Coronary artery (tissue), 2 donors: ENCODE measurements at places on chromosomes 11 and 22.

- DNase-seq: no peak
Measured at GRCh38 chr11:94062360-94062759, 41.2 kb downstream of the HEPHL1 start.

DNA sequence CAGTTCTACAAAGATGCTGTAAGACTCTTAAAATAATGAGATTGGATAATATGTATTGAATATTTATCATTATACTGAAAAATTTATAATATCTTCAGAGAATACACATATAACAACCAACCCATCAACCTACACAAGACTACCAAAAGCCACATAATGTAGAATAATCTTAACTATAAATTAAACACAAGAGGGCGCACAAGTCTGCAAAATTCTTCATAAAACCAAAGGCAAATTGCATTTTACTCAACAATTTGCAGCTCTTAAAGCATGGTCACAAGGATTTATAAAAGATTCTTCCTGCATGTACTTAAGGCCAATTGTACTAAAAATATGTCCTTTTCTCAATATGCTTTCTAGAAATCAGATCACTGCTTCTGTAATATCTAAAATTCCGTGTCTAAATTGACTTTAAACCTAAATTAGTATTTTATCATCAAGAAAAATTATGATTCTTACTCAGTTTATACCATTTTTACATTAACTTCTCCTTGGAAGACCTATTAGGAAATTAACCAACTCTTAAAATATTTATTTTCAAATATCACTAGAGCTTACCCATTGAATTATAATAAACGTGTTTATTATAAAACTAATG lies 79.0 kb downstream of the TTC28 start:
- no peak for DNase-seq

DNA sequence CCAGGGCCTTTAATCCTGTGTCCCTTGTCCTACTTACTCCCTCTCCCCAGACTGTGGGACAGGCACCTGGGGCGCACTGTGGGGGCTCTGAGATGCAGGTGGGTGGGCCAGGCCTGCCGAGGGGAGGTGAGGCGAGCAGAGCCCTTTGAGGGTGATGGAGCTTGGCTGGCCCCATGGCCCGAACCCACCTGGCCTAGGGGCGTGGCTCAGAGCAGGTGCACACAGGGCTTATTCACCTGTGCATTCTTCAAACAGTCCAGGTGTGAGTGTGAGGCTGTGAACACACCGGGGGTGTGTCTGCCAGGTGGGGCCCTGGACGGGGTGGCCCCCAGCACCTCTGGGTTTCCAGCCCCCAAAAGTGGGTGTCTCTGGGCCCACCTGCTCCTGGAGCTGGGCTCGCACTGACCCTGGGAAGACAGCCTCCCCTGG lies 9.0 kb upstream of the MUC5AC start:
- DNase-seq: peak; percentile 70

GRCh38 chr11:119438599-119438998 lies 15.6 kb upstream of the THY1 start:
- DNase-seq: no peak

DNA sequence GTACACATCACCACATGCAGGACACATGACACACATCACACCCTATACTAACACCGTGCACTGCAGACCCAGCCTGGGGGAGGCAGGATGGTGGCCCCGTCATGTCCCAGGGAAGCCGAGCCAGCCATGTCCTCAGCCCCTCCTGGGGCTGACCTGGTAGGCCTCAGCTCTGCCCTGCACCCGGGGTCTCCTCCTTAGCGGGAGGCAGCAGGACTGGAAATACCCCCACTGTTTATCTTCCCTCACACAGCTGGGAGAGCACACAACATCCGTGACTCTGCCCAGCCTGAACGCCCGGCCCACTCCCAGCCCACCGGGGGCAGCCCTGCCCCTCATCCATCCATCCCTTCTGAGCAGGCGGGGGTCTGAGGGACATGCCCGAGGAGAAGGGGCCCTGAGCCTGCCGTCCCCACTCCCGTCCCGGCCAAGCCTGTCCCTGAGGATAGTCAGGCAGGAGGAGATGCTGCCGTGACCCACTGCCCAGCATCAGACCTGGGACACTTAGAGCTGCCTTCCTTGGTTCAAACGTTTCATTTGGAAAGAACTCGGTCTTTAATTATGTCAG lies 945.0 kb downstream of the BRD1 start:
- DNase-seq: no peak

GRCh38 chr11:44716256-44716655 lies 10.5 kb upstream of the TSPAN18 start:
- no peak for DNase-seq

GRCh38 chr22:27754247-27754887 lies 47.2 kb downstream of the MN1 start:
- no peak for DNase-seq

GRCh38 chr11:26931881-26932280 lies 62.0 kb upstream of the FIBIN start:
- no peak for DNase-seq

- DNase-seq: peak; percentile 90
Measured at GRCh38 chr22:31489632-31490495, at the start of gene EIF4ENIF1. EIF4ENIF1 (minus strand) TSS chr22:31489842; CDS start chr22:31488718, 1,124 bp downstream.

- DNase-seq: no peak
Measured at GRCh38 chr22:22424210-22424800, 84.2 kb downstream of the ZNF280B start.

DNA sequence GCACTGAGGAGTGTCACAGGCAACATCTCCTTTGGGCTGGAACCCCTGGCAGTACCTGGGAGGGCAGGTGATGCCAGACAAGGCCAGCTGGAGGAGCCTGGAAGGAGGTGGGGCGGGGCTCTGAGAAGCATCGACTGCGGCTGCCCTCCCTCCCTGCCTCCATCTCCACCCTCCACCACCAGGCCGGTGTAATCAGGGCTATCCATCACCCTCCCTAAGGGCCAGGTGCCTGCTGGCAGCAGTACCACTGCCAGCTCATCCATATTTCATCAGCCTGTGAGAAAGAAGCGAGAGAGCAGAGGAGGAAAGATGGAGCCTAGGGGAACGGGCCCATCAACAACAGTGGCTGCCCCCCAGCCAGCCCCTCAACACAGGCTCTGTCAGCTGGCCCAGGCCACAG lies 51.4 kb upstream of the RASD2 start:
- no peak for DNase-seq

- no peak for DNase-seq
Measured at GRCh38 chr11:13271060-13271693, 6.4 kb upstream of the BMAL1 start.

- DNase-seq: no peak
Measured at GRCh38 chr11:44999068-44999467, 48.4 kb upstream of the TP53I11 start.
